ENCODE measurements at places on chromosomes 2 and 18.

DNA sequence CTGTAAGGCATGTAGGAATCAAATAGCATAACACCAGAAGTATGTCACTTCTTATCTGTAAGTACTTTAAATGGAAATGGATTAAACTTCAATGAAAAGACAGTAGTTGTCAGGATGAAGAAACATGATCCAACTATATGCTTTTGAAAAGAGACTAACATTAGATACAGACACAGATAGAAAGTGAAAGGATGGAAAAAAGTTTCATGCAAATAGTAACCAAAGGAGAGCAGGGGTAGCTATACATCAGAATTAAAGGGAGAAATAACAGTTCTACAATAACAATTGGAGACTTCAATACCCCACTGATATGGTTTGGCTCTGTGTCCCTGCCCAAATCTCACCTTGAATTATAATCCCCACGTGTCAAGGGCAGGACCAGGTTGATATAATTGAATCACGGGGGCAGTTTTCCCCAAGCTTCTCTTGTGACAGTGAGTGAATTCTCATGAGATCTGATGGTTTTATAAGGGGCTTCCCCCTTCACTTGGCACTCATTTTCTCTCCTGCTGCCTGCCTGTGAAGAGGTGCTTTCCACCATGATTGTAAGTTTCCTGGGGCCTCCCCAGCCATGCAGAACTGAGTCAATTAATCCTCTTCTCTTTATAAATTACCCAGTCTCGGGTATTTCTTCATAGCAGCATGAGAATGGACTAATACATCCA, 205.4 kb upstream of the CDH2 start:
- DNase-seq = no peak

DNA sequence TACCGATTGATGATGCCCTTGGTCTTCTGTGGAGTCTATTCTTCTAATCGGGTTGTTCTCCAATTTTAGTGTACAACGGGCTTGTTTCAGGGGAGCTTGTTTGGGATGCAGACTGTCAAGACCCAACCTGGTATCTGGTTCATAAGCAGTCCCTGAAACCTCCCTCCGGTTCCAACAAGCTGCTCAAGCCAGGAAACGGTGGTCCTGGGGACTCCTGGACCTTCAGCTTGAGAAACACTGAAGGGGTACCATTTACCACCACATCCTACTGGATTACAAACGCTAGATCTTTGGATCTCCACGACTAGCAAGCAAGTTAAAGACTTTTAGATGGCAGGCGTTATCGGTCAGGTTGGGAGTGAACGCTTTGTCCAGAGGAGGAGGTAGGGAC, 2.0 kb downstream of the BCL2 start:
- no peak for DNase-seq

DNA sequence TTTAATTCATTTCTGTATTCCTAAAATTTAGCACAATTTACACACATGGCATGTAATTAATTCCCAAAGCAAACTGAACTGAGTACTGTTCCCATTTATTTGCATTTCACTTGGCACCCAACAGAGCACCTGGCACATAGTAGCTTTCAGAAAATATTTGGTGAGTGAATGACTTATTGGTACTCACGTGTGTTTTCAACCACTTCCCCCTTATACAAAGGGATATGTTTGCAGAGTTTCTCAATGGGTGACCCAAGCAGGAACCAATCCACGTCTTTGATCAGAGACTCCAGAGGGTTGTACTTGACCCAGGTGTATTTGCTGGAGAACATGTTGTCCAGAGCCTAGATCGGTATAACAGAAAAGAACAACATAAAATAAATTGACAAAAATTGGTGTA, 6.6 kb downstream of the GKN2 start:
- DNase-seq = no peak

DNA sequence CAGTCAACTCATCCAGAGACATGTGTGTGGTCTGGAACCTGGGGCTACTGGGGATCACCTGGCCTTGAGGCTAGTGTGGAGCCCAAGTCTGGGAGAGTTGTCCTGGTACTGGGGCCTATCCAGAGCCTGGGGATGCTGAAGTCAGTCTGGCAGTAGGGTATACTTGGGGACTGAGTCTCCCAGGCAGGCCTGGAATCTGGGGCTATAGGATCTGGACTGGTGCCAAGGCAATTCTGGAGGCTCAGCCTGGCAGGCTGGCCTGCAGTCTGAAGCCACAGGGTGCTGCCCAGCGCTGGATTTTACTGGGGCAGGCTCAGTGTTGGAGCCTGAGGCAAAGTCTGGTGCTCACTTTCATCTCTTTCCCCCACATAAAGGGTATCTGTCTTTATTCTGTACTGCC, 46.5 kb downstream of the AQP4 start:
- DNase-seq = no peak

- no peak for DNase-seq
Observed at GRCh38 chr2:9552219-9553178, 3.1 kb downstream of the ADAM17 start.

- no peak for DNase-seq
Observed at GRCh38 chr2:237131749-237132533, 46.3 kb downstream of the COPS8 start.

DNA sequence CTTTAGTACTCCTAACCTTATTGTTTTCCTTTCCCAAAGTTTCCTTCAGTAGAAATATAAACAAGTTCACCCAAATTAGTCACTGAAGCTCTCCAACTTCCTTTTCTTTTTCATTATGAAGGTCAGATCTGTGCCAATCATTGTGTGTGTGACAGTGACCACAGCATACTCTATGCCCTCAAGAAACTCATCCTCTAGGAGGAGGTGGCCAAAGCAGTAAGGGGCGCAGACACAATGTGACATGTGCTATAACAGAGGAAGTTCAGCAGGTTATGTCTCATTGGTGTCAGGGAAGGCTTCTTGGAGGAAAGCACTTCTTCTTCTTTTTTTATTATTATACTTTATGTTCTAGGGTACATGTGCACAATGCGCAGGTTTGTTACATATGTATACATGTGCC, 60.0 kb upstream of the PSME4 start:
- DNase-seq = no peak

DNA sequence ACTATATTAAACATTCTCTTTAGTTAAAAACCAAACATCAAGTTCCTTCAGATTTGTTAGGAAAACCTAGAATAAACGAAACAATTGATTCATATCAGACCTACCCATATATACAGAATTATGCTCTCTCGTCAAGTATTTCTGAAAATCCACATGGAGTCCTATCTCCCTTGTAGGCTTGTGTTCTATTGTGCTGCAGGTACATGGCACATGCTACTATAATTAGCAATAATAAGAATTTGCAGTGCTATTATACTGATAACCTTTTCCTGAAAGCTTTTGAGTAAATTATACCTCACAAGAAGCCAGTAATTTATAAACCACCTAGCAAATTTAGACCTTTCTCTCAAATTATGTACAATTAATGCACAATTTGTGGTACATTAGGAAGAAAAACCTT, 158.6 kb upstream of the STK17B start:
- no peak for DNase-seq

- peak; percentile 21 for DNase-seq
Observed at GRCh38 chr2:71071681-71072398, 3.4 kb downstream of the NAGK start.

- no peak for DNase-seq
Observed at GRCh38 chr2:181458871-181459270, 1.7 kb downstream of the ITGA4 start.

GRCh38 chr2:19845323-19845920, 56.4 kb downstream of the TTC32 start:
- no peak for DNase-seq

GRCh38 chr18:60493066-60493465, 120.5 kb upstream of the MC4R start:
- DNase-seq = no peak

DNA sequence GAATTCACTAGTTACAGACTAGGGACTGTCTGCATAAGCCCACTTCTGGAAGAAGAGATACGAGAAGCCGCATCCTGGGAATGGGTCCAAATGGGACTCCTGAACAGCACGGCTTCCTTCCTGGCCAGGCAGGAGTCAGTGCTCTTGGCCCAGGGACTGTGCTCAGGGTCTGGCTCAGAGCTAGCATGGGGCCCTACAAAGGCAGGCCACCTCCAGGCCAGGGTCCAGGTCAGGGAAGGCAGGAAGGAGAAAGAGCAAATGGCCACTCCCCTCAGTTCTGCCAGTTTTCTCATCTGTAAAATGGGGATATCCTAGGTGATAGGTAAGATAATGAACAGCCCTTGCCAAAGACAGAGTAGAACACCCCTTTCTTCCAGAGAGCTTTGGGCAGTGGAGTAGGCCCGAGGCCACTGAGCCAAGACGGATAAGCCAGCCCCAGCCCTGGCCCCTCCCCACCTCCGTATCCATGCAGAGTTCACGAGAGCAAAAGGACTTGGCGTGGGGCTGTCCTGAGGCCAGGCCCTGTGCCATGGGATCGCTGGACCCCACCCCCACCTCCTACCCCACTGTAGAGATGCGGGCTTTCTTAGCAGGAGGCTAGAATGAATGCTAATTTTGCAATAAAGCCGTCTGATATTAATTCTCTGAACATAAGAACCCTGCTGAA, 190.1 kb downstream of the MGAT5 start:
- DNase-seq = no peak

DNA sequence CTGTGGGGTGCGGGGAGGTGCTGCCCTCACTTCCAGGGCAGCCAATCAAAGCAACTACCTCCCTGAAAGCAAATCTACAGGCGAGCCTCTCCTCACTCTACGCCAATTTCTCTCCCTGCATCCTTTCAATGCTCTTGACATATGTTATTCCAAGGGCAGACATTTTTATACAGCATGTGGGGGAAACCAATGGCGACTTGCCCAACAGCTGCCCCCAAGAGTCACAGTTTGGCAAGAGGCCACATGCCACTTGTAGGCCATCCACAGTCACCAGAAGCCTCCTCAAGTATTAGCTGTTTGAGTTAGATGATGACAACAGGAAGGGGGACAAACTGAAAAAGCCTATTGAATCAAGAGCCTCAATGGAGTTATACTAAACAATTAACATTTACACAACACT, 114.6 kb downstream of the MYO5B start:
- DNase-seq = no peak

DNA sequence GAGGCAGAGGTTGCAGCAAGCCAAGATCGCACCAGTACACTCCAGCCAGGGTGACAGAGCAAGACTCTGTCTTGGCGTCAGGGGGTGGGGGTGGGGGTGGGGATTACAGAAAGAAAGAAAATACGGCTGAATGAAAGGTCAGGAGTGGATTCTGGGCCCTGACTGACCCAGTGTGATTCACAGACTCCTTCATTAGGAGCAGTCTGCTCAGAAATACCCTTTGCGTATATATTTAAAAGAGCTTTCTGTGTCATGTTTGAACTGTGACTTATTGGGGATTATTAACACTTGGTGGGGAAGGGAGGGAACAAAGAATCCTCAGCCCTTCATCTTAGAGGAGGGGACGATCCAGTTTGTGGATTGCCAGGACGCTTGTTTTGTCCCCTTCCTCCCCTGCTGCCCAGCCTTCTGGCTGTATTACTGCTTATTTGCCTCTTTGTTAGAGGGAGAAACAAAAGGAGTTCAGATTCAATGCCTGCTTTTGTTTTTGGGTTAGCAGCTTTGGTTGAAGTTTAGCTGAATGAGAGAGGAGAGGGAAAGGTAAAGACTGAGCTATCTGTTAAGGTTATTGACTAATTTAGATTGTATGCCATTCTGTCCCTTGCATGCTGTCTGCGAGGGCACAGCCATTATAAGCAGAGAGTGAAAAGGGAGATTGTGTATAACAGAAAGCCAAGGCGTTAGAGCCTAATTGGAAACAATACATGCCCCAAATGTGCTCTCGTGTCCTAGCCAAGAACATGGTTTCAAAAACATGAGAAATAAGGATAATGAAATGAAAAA, 118.3 kb downstream of the FMNL2 start:
- DNase-seq = no peak

GRCh38 chr2:29072971-29073725, 1.2 kb downstream of the PCARE start:
- DNase-seq = no peak

- DNase-seq = no peak
Observed at GRCh38 chr2:163713534-163714311, 22.1 kb downstream of the FIGN start.

DNA sequence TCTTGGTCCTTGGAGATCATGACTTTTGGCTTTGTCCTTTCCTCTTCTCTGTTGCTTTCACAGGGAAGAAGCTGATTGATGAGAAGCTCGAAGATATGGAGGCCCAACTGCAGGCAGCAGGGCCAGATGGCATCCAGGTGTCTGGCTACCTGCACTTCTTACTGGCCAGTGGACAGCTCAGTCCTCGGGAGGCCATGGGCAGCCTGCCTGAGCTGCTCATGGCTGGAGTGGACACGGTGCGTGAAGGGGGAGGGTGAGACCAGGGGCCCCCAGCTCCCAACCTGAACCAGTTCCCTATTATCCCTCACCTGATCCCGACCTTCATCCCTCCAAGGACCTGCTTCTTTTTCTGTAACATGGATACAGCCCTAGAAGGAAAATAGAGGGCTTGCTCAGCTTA, 18.7 kb downstream of the PRKAG3 start:
- no peak for DNase-seq

DNA sequence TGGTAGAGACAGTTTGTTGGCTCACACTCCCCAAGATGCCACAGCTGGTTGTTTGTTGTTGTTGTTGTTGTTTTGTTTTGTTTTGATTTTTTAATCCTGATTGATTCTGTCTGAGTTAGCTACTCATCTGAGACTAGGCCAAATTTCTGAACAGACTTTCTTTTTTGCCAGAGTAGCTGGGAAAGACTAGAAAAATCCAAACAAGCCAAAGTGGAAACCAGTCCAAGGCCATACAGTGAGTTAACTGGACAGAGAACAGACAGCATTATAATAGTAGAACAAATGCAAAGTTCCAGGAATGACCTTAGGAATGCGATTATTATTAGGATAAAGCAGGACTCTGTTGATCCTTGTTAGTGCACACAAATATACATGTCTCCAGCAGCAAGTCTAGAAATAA, 43.8 kb upstream of the CYP26B1 start:
- no peak for DNase-seq

DNA sequence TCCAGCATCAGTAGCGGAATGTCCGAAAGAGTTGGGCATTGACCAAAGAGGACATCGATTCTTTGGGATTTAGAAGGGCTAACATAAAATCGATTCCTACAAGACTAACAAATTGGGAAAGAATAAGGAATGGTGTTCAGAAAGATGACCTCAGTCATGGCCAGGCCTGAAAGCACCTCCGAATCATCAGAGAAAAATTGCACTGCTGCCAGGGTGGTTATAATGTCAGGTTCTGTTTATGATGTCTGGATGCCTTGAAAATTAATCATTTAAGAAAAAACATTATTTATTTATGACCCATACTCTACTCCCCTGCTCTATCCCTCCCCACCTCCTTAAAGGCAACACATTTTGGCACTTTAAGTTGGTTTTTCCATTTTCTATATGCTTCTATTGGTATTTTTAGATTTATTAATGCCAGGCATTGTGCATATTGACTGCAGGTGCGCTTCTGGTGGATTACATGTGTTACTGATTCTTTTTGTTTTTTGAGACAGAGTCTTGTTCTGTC, 104.7 kb downstream of the MYCN start:
- DNase-seq = no peak

Data from stimulated activated CD8-positive, alpha-beta memory T cell treated with anti-CD3 and anti-CD28 coated beads, Interleukin-4, amount 100 ng/mL, for 1 hour (primary cell).